ENCODE measurements at places on chromosomes 11 and 22.

DNA sequence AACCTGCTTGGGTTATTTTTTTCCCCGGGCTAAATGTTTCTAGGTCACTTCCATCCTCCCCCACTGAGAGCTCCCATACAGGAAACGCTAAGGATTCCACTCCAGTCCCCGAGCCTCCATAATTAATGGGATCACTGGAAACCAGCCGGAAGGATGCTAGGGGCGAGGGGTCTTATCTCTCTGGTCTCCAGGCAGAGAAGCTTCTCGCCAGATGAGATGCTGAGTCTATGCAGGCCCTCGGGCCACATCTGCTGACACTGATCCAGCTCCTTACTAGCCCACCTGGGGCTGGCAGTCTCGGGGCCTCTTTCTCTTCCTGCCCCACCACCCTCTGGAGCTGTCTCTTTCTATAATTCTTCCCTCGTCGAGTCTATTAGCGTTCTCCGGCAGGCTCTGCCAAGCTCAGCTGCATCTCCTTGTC lies 125.9 kb upstream of the SYT13 start:
- no peak for DNase-seq

- DNase-seq = no peak
These were observed 570.1 kb downstream of the BRD1 start for GRCh38 chr22:49257551-49257961.

- no peak for DNase-seq
These were observed 90.3 kb downstream of the PAX6 start for GRCh38 chr11:31720671-31721365.

DNA sequence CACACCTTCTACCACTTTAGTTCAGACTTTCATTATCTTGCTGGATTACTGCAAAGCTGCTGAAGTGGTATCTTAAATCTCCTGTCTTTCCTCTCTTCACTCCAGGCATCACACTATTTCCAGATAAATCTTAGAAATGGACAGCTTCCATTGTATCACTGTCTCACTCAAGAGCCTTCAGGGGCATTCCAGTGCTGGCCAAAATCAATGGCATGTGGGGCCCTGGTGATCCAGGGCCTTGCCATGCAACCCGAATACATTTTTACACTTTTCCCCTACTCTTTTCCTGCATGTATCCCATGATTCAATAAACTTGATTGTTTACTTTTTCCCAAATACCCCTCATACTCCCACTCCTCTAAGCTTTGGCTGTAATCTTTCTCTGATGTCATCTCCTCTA lies 39.4 kb upstream of the DEUP1 start:
- no peak for DNase-seq

DNA sequence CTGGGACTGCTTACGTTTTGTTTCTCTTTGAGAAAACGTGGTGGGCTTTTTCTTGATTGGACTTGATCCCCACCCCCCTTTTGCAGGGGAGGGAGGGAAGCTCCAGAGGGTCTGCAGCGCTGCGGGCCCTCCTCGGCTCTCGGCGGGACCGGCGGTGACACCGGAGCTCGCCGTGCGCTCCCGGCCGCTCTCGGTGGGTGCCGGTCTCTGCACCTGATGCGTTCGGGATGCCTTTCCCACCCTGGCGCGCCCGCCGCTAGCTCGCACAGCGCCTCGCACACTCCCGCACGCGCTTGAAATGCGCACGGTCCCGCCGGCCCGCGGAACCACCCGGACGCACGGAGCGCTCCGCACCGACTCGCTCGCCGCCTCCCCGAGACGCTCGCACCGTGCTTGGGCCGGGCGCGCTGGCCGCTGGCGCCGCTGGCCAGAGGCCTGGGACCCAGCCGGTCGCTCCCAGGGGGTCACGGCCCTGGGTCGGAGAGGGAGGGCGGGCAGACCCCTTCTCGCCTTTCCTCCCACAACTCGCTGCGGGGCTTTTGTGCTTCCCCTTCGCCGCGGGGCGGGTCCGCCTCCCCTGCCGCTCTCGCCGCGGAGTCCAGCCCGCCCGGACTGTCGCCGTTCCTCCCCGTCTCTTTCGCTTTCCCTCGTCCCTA lies 1.0 kb downstream of the ZBTB16 start:
- DNase-seq = no peak

- DNase-seq = no peak
These were observed 50.2 kb upstream of the PICALM start for GRCh38 chr11:86119077-86119476.

DNA sequence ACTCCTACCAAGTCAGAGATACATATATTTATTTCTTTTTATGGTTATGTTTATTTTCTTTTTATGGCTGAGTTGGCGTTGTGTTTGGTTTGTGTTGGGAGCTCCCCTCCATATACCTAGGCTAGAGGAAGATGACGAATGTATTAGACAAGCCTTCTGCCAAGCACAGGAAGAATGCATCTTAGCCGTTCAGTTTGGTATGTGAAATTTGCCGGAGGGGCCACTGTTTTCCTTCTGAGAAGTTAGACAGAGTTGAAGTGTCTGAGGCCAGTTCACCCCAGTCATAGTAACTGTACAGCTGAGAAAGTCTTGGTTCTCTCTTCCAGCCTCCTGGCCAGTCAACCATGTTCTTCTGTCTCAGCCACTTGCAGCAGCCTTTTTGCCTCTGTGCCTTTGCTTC lies 29.8 kb downstream of the TEAD1 start:
- DNase-seq = no peak

DNA sequence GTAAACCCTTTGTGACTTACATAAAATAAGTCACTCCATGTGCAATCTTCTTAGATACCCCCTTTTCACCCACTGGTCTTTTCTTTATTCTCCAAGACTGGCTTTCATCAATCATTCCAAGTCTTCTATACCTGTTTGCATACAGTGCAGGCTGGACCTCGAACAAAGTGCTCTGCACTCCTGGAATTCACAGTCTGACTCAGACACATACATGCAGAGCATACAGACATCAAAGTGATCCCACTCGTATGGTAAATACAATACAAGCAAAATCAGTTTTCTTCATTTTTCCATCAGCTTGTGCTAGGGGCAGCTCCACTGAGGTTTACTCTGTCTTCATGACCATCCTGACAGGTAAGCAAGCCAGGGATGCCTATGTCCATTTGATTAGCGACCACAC lies 16.8 kb upstream of the TMPRSS5 start:
- DNase-seq = no peak

GRCh38 chr11:129947474-129947873 lies 52.1 kb upstream of the NFRKB start:
- DNase-seq = no peak

DNA sequence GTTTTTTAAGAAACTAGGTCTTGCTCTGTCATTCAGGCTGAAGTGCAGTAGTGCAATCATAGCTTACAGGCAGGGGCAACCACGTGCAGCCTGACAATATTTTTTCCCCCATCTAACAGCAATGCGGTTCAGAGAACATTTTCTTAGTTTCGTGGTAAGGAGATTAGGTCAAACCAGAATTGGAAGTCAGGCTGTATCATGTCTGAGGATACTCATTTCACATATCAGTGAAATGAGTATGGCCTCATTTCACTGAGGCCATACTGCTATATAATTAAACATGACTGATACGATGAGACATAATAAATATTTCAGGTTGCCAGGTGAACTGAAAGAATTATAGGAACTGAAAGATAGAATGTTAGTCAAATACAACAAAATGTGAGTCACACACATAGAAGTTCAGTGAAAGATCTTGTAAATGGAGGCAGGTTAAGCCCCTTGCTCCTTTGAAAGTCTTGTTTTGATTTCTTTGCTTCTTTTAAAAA lies 32.5 kb upstream of the IZUMO1R start:
- DNase-seq = no peak

GRCh38 chr11:7050191-7050590 lies 29.9 kb downstream of the NLRP14 start:
- DNase-seq = no peak

- DNase-seq = no peak
These were observed 478.1 kb upstream of the CHORDC1 start for GRCh38 chr11:90700789-90701439.

DNA sequence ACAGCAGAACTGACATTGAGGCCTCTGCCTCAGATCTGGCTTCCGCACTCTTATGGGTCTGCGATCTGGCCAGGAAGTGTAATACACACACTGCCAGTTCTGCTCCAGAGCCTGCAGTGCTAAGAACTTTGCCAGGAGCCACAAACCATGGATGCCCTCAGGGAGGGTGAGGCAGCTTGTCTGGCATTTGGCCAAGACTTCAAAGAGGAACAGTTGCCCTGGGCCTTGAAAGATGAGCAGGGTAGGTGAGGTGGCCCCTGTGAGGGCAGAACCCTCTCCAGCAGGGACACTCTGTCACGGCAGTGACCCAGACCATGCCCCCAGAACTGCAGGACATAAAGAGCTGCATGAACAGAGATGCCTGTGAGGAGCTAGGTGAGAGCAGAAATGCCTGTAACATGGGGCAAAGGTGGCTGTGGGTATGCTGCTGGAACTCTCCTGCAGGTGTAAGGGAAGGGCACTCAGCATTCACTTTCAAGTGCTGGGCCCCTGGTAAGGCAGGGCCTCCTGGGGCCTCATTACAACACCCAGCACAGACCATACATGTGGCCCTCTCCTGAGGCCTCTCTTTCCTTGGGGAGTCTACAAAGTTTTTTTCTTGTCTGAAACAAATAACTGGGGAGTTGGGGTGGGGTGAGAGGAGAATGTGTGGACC lies 47.3 kb downstream of the NEU3 start:
- no peak for DNase-seq

- no peak for DNase-seq
These were observed 682 bp downstream of the ATM start for GRCh38 chr11:108223348-108224149.

- DNase-seq = no peak
These were observed 18.9 kb upstream of the TMEM121B start for GRCh38 chr22:17140022-17140421.
